AG09309 (cell line): ENCODE measurements at places on chromosomes 7 and 10.
A peak's percentile ranks its signal among the peaks of the same experiment; 100 is the strongest.

- DNase-seq: no peak
Measured at GRCh38 chr10:95247881-95248583, 42.8 kb downstream of the PDLIM1 start.

GRCh38 chr7:25180946-25181345 lies 47.3 kb downstream of the NPVF start:
- no peak for DNase-seq

DNA sequence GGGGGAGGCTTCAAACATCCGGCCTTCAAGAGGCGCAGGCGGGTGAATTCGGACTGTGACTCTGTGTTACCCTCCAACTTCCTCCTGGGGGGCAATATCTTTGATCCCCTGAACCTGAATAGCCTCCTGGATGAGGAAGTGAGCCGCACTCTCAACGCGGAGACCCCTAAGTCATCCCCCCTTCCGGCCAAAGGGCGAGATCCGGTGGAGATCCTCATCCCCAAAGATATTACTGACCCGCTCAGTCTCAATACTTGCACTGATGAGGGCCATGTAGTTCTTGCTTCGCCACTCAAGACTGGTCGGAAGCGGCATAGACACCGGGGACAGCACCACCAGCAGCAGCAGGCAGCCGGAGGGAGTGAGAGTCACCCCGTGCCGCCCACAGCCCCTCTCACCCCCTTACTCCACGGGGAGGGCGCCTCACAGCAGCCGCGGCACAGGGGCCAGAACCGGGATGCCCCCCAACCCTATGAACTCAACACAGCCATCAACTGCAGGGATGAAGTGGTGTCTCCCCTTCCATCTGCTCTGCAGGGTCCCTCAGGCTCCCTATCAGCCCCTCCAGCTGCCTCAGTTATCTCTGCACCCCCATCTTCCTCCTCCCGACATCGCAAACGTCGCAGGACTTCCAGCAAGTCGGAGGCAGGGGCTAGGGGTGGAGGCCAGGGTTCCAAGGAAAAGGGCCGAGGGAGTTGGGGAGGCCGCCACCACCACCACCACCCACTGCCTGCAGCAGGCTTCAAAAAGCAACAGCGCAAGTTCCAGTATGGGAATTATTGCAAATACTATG lies 1.1 kb downstream of the MEPCE start:
- DNase-seq: no peak

DNA sequence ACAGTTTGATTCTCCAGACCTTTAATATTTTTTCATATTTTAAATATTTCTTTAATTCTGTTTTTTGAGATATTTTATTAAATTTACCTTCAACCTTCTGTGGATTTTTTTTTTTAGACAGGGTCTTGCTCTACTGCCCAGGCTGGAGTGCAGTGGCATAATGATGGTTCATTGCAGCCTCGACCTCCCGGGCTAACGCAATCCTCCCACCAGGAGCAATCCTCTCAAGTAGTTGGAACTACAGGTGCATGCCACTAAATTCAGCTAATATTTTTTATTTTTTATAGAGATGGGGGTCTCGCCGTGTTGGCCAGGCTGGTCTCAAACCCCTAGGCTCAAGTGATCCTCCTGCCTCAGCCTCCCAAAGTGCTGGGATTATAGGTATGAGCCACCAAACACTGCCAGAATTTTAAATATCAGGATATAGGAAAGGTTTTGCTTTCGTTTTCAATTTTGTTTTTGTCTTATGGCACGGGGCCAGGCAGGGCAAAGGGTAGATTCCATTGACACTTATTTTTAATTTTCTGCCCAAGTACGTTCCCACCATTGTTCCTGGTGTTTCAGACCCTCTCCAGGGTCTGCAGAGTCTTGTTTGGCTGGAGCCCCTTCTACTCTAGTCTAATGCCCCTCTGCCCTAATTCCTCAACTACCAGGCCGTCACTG lies 1.2 kb downstream of the TACC2 start:
- DNase-seq: no peak

DNA sequence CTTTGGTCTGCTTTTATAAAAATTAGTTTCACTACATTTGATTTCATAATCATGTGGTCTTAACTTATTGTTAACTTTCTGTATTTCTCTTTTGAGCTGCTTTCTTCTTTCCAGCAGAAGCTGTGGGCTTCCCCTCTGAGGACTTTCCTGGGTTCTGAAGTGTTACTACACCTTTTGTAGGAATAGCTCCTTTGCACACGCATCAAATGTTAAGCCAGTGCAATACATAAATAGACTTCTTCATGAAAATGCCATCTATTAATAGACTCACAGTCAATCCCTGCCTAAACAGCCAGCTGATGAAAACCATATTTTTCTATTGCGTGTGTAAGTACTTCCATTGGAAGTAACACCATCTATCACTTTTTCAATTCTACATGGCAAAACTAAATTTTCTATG lies 1.5 kb downstream of the ABCB4 start:
- peak; percentile 23 for DNase-seq

- no peak for DNase-seq
Measured at GRCh38 chr10:115171392-115171960, 78.3 kb downstream of the ATRNL1 start.

DNA sequence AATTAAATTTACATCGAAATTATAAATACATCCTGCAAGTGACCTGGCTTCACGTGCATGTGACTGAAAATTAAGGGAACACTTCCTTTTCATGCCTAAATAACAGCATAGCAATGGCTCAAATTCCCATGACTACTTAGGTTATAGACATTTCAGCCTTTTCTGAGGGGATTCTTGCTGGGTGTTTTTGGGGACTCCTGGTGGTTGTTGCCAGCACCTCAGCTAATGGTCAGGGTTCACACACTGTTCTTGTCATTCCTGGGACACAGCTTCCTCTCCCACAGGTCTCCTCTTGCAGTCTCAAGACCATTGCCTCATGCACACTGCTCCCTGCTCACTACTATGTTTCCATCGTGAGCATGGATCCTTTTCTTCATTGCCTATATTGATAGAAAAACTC lies 148.9 kb upstream of the GLI3 start:
- no peak for DNase-seq

DNA sequence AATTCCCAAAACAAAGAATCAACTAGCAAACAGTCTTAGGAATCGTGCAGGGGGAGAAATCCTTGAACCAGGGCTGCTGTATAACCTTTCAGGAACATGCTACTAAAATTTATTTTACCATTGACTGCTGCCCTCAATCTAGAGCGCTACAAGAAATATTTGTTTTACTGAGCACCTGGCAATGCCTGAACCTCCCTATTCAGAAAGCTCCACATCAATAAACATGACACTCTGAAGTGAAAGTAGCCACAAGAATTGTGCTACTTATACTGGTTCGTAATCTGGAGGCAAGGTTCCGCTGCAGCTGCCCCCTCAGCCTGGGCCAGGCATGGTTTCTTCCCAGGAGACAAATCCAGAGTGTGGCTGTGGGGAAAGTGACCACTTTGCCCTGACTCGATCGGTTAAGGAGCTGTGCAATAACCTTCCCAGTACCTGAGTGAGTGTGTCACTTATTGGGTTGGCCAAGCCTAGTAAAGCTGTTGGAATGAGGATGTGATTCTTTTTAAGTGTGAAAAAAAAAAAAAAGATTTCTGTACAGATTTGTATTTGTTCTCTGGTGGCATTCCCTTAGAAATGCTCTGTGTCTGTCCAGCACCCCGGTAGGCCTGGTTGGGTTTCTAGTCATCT lies 7.7 kb downstream of the VWA2 start:
- DNase-seq: no peak

GRCh38 chr7:34107276-34107675 lies 201.9 kb downstream of the BMPER start:
- DNase-seq: peak; percentile 41

DNA sequence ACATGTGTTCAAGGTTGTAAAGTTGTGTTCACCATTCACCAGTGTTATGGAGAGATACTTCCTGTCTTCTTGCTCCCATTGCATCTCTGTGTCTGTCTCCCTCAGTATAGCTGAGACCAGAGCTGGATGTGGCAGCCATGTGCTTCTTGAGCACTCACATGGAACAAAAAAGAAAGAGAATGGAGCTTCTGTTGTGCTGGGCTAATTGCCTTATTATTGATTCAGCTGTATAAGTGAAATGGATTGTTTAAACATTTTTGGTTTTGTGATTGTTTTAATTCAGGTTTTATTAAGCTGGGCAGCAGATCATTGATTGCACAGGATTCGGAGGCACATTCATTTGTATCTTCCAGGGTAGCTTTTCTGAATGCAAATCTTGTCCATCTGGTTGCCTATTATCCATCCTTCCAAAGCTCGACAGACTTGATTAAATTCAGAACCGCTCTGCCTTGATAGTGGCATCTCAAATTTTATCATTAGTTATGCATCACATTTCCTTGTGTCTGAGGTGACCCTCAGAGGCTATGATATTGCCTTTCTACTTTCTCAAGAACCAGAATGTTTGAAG lies 119.9 kb downstream of the CCNY start:
- DNase-seq: no peak
